Peyer's patch (tissue), 4 donors: ENCODE measurements at places on chromosomes 4 and X.

DNA sequence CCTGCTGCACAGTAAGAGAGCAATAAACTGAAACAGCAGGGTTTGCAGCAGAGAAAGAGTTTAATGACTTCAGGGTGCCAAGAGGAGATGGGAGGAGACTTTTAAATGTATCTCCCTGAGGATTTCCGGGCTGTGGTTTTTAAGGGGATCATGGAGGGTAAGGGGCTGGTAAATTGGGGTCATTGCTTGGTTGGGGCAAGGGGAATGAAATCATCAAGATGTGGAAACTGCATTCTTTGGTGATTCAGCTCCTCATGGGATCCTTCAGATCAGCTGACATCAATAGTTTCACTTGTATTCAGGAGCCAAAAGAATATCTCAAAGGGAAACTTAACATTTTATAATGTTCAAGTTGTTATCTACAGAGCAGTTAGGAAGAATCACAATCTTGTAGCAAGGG is 174.3 kb upstream of the ANXA10 start:
- DNase-seq: no peak

GRCh38 chr4:16289897-16290554 is 63.8 kb upstream of the TAPT1 start:
- DNase-seq: no peak

DNA sequence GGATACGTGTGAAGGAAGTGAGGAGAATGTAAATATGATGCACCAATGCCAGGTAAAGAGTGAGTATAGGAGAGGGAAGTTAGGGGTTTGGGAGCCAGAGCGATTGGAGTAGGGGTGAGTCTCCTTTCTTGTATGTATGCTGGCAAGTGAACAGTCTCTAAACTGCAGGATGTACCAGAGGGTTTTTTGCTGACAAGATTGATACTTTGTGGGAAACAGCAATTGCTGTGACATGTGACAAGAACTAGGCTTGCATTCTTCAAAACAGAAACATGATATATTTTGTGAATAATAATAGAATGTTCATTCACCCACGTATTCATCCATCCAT is 706 bp downstream of the CHIC1 start:
- DNase-seq: no peak

DNA sequence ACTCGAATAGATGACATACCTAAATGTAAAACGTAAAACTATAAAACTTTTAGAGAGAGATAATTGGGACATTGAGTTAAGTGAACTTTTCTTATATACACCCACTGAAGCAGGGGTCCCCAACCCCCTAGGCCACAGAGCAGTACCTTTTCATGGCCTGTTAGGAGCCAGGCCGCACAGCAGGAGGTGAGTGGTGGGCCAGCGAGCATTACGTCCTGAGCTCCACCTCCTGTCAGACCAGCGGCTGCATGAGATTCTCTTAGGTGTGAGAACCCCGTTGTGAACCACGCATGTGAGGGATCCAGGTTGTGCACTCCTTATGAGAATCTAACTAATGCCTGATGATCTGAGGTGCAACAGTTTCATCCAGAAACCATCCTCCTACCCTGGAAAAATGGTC is 114.8 kb downstream of the HMX1 start:
- DNase-seq: no peak

DNA sequence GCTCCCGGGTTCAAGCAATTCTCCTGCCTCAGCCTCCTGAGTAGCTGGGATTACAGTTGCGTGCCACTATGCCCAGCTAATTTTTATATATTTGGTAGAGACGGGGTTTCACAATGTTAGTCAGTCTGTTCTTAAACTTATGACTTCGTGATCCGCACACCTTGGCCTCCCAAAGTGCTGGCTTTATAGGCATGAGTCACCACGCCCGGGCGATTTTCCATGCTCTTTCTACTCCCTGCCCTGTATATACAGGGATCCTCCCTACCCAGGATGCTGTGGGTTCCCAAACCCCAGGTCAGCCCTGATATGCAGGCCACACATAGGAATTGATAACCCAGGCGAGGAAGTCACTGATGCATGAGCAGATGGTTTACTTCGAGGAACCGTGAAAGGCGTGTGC is 31.4 kb downstream of the SSX5 start:
- DNase-seq: no peak

DNA sequence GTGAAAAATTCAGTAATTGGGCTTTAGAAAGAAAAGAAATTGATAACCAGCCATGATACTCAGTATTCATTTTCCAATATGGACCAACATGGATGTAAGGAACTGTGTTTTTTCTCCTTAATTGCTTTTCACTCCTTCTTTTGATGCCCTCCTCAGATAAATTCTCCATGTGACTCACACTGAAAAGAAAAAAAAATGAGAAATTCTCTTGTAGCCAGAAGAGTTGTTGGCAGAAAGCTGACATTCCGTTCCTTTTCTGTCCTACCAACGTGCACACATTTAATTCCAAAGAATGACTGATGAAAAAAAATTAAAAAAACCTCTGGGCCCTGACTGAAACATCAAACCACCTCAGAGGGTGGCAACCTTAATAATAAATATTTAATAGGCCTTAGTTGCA is 153.1 kb downstream of the AMELX start:
- DNase-seq: no peak

- no peak for DNase-seq
These were observed 9.3 kb upstream of the SEC24B start for GRCh38 chr4:109424093-109424841.

GRCh38 chr4:845836-846251 is 19.9 kb upstream of the CPLX1 start:
- DNase-seq: no peak

- no peak for DNase-seq
These were observed 49.4 kb downstream of the SERTM2 start for GRCh38 chrX:111560801-111561200.

DNA sequence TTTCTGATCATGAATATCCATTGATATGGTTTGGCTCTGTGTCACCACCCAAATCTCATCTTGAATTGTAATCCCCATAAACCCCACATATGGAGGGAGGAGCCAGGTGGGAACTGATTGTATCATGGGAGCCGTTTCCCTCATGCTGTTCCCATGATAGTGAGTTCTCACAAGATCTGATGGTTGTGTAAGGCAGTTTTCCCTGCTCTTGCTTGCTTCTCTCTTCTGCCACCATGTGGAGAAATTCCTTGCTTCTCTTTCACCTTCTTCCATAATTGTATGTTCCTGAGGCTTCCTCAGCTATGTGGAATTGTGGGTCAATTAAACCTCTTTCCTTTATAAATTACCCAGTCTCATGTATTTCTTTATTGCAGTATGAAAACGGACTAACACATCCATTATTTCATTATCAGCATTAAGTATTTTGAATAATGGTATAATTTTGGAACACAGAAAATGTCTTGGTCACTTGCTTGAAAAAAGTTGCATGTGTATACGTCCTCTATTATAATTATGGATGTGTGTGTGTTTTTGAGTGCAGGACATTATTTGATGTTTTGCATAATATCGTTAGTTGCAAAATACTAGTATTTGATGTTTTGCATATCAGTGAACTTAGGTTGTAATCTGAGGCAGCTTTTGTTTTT is 334.6 kb downstream of the PCDH10 start:
- no peak for DNase-seq

GRCh38 chrX:131746491-131746968 is 202.7 kb downstream of the OR13H1 start:
- no peak for DNase-seq

DNA sequence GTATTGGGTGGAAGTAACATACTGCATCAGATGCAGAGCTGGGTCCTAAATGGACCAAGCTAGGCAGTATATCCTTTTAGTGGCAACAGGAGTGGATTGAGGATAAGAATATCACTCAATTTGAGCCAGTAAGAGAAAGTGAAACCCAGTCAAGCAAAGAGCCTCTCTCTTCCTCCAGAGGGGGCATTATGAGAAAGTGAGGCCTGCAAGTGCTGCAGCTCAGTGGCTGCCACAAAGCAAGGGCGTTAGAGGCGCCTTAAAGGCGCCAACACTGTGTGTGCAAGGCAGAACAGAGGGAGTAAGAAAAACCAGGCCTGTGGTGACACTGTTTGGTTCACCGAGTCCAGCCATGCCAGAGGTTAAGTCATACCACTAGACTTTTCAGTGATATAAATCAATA is 17.5 kb downstream of the STX18 start:
- DNase-seq: no peak

DNA sequence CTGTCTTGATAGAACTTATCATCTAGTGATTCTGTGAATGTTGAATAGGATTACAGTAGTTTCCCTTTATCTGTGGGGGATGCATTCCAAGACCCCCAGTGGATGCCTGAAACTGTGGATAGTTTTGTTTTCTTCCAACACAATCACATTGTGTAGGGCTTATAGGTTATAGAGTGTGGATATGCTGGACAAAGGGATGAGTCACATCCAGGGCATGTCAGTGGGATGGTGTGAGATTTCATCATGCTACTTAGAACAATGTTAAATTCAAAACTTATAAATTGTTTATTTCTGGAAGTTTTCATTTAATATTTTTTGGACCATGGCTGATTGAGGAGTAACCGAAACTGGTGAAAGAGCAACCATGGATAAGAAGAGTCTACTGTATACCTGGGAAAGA is 432.3 kb upstream of the ATOH1 start:
- no peak for DNase-seq

DNA sequence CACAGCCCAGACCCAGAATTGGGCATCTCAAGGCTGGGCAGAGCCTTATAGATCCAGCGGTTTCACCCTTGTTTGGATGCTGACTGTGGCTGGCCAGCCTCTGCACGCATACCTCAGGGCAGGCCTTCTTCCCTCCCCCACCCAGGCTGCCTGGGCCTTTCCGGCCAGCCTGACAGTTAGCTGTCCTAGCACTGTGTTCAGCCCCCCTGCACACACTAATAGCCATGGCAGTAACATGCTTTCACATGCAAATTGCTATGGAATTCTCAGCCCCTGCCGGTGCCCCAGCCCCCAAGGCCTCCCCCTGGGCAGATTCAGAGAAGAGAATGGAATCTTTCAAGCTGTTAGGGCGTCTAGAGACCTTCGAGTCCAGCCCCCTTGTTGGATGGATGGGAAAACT is 17.7 kb downstream of the EFNB1 start:
- DNase-seq: no peak

GRCh38 chr4:17932041-17932440 is 89.5 kb downstream of the LCORL start:
- no peak for DNase-seq

GRCh38 chr4:162011089-162011488 is 152.7 kb downstream of the FSTL5 start:
- DNase-seq: no peak

GRCh38 chrX:113124693-113125092 is 284.1 kb upstream of the AMOT start:
- DNase-seq: no peak

DNA sequence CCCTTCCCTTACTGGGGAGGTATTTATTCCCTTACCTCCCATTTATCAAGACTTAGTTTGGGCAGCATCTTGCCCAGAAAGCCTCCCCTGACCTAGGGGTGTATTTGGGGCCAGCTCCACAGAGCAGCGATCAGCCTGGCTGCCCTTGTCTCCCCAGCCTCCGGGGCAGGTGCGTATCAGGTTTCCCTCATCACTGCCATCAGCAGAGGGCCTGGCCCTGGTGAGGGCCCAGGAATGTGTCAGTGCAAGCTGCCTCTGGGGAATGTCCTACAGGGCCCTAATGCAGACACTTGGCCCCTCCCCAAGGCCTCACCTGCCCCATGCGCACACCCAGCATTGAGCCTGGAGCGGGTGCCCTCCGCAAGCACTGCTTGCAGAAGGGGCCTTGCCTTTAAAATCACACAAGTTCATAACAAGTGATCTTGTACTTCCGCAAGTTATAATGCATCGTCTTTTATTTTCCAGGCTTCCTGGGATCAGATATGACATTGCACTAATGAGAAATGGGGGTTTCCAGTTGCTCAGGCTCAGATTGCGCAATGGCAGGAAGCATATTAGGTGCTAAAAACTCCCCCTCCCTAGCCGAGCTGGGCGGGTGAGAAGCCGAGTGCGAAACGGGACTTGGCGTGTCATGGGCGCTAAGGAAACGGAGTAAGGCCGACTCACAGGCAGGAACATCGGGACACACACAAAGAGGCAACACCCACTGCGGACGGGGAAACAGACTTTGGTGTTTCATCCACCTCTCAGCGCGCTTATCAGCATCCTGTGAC is 25.4 kb upstream of the AFAP1 start:
- no peak for DNase-seq
